ENCODE measurements at places on chromosomes 13 and 19.

DNA sequence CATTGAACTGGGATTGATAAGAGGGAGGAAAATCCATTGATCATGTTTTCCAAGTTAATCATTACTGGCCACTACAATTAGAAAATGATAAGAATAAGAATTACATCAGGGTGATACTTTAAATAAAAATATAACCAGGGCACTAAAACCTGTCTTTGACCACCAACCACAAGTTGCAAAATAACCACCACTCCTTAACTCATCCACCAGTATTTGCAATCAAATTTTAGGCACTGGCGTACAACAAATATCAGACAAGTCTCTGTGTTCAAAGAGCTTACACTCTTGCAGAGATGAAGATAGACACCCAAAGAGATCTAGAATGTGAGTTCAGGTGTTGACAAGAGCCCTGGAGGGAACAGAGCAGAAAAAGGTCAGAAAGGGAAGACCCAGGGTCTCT, 514 bp downstream of the CEACAM3 start:
- no peak for DNase-seq

- no peak for DNase-seq
These were observed 58.6 kb downstream of the ERCC5 start for GRCh38 chr13:102904408-102904862.

- DNase-seq = no peak
These were observed 13.3 kb downstream of the TSKS start for GRCh38 chr19:49749771-49750170.

DNA sequence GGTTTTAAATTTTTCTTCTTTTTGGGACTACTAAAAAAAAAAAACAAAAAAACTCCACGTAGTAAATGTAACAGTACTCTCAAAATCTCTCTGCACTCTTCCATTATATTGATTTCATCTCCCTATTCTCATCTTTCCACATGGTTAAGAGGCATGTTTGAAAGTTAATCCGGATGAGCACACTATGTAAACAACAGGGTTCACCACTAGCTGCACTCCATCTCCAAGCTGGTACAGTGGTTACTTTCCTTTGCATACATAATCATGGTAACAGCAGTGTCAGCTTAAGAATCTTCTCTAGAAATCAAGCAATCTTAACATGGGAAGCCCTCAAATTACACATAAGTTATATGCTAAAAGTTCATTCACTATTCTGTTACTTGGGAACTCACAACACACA, 92.6 kb downstream of the MIPEP start:
- no peak for DNase-seq

DNA sequence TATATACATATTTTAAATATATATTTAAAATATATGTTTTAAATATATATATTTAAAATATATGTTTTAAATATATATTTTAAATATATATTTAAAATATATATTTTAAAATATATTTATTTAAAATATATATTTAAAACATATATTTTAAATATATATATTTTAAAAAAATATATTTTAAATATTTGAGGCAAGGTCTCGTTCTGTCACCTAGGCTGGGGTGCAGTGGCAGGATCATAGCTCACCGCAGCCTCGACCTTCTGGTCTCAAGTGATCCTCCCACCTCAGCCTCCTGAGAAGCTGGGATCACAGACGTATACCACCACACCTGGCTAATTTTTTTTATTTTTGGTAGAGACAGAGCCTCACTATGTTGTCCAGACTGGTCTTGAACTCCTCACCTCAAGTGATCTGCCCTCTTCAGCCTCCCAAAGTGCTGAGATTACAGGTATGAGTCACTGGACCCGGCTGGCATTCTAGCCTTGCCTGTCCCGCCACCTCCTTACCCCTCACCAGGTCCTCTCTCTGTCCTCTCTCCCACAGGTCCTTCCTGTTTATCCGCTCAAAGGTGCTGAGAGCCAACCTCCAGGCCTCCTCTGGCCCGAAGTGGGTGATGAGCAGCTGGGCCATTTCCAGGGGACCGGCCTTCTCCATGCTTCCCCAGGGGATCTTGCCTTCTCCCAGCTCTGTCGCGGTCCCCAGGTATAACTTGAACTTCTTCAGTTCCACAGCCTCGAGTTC, 564 bp downstream of the NLRP12 start:
- no peak for DNase-seq

DNA sequence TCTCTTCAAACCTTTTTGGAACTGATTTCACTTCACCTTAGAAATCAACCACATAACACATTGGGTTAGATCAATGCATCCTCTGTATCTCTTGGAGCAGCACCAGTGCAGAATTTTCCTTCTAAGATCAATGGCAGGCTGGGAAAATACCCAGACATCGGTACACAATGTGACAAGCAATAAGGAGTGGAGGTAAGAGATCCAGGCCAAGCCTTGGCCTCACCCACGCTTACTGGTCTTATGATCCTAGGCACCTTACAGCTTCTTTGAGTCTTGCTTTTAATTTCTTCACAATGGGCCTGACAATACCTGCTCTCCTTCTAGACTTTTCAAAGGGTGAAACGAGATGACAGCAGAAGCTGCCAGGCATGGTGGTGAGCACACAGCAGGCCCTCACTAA, 232.0 kb downstream of the LACC1 start:
- no peak for DNase-seq

- no peak for DNase-seq
These were observed 38.1 kb downstream of the CHST8 start for GRCh38 chr19:33659835-33660234.

GRCh38 chr19:55986487-55986886, at the start of gene NLRP5:
NLRP5 (plus strand) TSS chr19:55986775.
- DNase-seq = no peak

DNA sequence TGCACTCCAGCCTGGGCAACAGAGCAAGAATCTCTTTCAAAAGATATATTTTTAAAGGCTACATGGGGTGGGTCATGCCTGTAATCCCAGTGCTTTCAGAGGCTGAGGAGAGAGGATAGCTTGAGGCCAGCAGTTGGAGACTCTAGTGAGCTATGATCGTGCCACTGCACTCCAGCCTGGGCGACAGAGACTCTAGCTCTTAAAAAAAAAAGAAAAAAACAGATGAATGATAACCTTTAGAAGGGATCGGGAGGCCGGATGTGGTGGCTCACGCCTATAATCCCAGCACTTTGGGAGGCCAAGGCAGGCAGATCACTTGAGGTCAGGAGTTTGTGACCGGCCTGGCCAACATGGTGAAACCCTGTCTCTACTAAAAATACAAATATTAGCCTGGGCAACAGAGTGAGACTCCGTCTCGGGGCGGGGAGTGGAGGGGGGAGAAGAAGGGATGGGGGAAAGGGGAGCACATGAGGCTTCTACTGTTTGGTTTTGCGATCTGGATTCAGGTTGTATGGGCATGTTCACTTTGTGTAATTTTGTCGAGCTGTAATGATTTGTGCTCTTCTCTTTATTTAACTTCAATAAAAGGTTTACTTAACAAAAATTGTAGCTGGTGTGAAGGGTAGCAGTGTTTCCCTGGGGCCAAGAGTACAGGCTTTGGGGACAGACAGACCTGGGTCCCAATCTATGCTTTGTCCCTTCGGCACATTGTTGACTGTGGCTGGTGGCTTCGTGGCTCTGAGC, 1.1 kb upstream of the PSMC4 start:
- DNase-seq = no peak

- peak; percentile 89 for DNase-seq
These were observed 11.7 kb upstream of the CLN5 start for GRCh38 chr13:76980075-76980718.

- DNase-seq = no peak
These were observed 2.8 kb downstream of the MYADM start for GRCh38 chr19:53870485-53870844.

- DNase-seq = no peak
These were observed 206.6 kb upstream of the SLC10A2 start for GRCh38 chr13:103272770-103273169.

DNA sequence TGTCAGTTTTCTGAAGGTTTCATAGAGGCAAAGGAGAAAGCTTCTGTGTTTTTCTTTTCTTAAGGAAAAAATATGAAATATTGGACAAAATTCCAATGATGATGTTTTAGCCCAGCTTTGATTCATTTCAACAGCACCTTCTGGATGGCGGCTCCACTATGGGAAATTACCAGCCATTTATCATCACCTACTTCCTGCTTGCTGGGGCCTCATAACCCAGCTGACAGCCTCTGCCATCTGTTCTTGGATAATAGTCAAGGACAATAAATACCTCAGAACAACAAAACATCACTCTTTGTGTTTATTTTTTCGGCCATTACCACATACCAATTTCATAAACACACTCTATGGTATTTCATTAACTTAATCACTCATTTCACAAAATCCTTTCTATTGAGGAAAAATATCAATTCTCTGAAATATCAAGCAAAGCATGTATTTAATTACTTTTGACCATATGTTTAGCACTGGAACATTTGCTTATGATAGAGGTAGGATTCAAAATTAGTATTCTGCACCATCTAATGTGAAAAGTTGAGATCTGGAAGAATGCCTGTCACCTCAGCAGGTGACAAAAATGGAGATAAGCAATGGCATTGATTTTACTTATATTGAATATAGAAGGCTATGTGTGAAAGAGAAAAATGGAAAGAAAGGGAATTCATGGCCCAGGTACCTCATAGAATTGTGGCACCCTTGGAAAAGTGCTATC, 629.7 kb downstream of the LIG4 start:
- DNase-seq = no peak

DNA sequence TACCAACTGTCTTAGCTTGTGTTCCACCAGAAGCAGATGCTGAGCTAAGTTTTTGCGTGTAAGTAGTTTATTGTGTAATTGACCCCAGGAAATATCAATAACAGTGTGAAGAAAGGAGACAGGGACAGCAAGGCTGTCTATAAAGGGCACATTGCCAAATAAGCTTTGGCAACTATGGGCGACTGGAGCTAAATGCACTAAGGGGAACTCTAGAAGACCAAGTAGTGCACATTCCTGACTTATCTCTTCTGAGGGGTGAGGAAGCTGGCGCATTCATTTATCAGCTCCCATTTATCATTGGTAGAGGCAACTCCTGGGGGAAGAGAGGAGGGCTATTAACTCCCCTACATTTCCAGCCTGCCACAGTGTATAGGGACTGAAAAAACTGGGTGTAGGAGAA, 135.0 kb downstream of the DLEU7 start:
- no peak for DNase-seq

DNA sequence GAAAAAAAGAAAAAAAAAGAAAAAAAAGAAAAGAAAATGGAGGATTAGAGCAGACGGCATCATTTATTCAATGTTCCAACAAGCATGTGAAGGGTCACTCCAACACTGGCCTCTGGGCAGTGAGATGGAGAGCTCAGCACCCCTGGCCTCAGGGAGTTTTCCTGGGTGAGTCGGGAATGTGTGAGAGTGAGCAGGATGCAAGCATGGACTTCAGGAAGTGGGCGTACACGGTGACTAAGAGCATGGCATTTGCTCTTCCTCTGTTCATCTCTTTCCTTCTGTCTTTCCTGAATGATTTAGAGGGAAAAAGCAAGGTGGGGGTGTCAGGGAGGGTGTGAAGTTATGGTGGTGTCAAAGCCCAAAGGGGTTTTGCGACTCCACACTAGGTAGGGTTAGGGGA, 682 bp upstream of the CABP5 start:
- no peak for DNase-seq

DNA sequence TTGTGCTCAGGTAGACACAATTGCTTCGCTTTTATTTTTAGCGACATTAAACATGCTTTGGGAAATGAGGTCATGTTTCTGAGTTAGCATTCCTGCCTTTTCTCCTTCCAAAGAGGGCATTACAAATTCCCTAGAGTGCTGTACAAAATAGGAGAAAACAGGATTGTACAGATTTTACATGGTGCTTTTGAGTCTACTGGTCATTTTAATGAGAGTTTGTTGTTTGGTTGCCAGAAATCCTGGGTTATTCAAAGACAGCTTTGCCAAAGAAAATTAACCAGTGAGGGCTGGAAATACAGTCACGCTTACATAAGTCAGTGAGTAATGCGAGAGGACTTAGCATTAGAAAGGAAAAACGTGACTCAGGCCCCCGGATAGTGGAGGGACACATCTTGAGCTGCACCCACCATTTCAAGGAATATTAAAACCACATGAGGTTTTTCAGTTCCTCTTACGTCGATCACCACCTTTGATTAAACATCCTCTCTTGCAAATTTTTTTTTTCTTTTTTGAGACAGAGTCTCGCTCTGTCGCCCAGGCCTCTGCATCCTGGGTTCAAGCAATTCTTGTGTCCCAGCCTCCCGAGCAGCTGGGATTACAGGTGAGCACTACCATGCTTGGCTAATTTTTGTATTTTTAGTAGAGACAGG, 55.4 kb downstream of the SACS start:
- DNase-seq = no peak

DNA sequence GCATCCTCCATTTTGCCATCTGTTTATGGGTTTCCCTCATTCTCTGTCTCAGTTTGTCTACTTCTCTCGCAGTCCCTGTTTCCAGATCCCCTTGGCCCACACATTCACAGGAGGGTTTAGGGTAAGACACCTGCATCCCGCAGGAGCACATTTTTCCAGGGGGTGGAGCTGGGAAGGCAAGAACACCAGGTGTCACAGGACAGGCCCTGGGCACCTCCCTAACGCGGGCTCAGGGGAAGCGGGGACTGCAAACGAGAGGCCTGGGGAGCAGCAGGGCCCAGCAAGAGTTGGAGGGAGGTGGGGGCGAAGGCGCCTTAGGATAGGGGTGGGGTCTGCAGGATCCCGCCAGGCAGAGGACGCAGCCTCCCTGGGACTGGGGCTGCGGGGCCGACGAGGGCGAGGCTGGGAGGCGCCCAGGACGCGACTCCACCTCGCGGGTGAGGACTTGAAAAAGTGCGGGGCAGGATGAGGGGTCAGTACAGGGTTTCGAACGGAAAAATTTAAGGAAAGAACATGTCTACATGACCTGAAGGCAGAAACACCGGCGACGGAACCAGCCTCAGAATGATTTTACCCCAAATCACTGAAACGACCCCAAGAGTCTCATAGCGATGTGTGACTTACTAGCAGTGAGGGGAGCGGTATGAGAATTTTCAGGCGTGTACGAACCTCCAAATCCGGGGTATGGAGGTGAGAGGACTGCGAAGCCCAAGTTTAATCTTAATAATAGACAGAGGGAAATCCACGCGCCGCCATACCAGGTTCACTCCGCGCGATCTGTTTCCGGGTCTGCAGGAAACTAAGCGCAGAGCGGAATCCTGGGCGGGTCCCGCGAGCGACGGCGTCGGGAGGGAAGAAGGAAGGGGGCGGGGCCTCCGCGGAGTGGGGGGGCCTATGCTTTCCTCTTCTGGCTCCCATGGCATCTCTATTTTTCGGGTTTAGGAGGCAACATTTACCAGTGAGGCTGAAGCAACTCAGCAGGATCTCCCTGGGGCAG, 7.1 kb upstream of the ERVV-2 start:
- DNase-seq = peak; percentile 60

DNA sequence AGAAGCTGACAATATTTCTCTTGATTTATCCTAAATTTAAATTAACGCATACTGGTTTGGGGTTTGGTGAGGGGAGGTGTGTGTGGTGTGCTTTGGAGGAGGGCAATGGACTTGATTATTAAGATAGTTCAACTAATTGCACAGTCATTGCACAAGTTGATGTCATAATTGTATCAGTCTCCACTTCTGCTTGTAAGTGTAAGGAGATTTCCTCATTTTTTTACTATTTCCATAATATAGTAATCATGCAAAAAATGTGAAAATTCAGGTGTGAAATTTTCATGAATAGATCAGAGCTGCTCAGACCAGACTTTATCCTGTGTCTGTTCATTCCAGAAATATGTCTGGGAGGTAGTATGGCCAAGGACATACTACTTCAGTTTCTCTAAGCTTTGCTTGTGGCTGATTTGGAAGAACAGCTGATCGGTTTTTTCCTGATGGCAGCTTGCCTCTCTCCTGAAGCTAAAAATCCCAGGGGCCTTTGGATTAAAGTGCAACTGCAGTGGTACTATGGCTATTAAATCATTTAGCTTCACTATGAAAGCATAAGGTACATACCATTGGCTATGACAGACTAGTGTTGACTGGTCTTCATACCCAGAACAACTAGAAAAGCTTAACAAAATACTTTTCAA, 201.8 kb upstream of the MIR17HG start:
- no peak for DNase-seq
